Daoy (cell line): ENCODE measurements at places on chromosomes 1 and 21. TPM values are rescaled to one million over a fixed set of nuclear protein-coding genes. Genes with fewer than 3 reads are reported as not detected.

The SVBP gene
- total RNA-seq, result 23.8 and 28.2 TPM in 2 replicates

The TMEM240 gene
- total RNA-seq, result 0.11 TPM in 1 of 2 replicates, not detected in the other

The SPRR2G gene
- not detected in 2 replicates for total RNA-seq

The FCRLB gene
- 1.8 and 3.1 TPM in 2 replicates for total RNA-seq

The APOBEC4 gene
- total RNA-seq, result not detected in 2 replicates

The CRYAA gene
- not detected in 2 replicates for total RNA-seq

The CD53 gene
- total RNA-seq, result 0.21 and 0.46 TPM in 2 replicates

- DNase-seq, result peak; percentile 41
Measured at GRCh38 chr1:4690951-4691675, 36.7 kb downstream of the AJAP1 start.

DNA sequence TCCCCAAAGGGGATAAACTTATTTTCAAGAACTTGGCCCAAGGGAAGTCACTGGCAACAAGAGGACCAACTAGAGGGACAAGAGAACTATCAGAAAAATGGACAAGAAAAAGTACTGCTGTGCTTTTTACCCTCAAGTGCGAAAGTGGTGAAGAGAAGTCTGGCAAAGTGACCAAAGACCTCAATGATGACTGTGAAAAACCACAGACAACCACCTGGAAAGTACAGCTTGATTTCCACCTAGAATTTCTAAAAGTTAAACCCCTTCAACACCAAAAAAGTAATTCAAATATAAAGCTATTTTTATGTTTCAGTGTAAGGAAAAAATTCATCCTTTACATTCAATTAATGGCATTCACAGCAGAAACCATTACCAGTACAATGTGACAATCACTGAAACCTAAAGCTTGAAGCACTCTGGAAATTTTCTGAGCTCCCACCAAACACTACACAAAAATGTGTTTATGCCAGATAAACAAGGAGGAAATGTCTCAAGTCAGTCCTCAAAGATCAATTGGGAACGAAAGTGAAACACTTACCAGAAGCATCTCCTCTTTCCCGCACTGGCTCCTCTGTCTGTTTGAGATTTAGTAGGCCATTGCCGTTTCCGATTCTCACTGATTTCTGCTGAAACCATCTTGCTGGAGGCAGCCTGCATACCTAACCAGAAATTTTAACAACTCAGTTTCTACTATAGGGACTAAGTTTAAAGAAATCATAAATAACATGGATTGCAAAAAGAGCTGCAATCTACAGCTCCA, 8.3 kb downstream of the SDE2 start:
- no peak for DNase-seq

- peak; percentile 49 for DNase-seq
Measured at GRCh38 chr1:65509912-65510680, 89.6 kb downstream of the LEPR start.

DNA sequence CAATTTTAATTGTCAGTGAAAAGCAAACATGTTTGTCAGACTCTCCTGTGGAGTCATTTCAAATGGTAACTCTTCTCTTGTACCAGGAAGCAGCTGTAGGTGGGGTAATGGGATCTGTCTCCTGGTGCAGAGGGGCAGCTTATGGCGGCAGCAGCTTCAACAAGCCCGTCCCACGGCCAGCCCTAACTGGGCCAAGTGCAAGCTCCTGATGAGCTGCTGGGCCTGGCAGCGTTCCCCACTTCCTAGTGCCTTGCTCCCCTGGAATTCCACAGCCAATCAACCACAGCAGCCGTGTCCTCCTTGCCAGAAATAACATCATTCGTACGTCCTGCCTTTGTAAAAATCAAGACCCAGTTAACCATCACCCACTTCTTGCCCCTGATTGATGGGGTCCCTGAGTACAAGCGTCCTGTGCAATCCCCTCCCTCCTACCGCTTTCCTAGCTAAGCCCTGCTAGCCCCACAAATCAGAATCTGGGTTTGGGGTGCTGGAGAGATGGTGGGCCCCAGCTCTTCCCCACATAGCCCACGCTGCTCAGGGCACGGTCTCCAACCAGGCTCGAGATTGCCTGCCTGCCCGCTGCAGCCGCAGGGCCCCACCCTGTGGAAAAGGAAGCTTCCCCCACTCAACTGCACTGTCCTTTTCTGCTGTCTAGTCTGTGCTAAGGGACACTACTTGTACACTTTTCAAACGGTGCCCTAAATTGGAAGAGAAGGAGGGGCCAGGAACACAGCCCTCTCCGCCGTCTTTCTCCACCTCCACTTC, 61.2 kb downstream of the TOR1AIP2 start:
- peak; percentile 53 for DNase-seq

DNA sequence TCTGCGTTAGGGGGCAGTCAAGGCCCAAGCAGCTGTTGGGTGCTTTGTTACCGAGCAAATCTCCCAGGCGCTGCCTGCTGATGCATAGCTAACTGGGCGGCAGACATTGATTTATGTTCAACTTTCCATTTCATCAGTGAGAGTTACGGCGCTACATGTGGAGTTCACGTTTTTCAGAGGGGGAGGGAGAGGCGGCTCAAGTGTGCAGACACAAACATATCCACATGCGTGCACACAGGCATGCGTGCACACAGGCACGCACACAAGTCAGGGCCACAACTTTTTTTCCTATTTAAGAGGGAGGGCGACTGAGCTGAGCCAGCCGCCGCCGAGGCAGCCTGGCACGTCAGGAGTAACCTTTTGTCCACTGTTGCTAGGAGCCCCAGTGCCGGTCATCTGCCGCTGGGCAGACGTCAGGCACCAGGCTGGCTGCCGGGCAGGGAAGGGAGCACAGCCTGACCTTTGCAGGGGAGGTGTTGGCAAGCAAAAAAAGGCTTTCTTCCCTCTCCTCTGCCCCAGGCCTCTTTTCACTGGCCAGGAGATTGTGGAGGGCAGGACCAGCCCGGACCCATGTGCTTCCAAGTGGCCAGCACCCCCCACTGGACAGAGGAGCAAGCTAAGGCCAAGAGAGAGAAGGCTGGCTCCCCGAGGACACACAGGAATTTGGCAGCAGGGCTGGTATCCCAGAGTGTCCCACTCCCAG, 73.3 kb downstream of the MRPL37 start:
- peak; percentile 83 for DNase-seq

DNA sequence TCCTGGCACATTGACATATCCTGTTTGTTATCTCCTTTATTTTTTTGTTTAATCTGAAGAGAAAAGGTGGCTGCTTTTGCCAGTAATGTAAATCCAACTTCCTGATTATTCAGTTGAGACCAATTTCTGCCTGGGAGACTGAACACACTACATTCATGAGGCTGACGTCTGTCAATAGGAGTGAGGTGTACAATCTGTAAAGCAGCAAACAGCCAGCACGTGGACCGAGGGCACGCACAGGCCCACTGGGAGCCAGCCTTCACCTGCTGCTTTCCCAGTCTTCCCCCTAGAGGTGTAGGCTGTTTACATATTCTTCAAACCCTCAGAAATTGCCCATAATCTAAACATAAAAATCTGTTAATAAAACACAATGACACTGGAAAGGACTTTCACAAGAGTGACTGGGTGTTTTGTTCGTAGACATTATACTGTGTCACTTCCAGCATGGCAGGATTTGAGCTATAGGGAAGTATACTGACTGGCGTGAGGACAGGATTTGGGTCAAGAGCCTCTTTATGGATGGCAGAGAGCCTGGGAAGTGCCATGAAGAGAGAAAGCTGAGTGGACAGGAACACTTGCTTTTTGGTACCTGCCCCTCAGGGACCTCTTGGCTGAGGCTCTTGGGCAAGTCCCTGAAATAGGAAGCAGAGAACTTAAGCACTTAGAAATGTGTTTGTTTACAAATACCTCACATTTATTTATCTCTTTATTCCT, 552.9 kb upstream of the CAMK1G start:
- no peak for DNase-seq

DNA sequence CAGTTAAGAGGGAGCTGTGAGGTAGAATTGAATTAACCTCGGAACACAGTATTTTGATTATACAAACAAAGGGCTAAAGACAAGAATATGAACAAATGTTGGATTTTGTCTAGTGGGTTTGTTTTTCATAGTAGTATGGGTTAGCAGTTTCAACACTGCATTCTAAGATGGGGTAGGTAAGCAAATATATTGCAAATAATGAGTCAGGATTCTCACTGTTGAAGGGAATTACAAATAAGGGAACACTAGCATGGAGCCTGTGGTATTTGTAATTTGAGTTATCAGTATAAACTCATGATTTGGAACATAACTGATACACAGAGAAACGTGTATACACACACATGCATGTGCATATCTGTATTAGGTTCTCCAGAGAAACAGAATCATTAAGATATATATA, 44.5 kb downstream of the CD55 start:
- no peak for DNase-seq

DNA sequence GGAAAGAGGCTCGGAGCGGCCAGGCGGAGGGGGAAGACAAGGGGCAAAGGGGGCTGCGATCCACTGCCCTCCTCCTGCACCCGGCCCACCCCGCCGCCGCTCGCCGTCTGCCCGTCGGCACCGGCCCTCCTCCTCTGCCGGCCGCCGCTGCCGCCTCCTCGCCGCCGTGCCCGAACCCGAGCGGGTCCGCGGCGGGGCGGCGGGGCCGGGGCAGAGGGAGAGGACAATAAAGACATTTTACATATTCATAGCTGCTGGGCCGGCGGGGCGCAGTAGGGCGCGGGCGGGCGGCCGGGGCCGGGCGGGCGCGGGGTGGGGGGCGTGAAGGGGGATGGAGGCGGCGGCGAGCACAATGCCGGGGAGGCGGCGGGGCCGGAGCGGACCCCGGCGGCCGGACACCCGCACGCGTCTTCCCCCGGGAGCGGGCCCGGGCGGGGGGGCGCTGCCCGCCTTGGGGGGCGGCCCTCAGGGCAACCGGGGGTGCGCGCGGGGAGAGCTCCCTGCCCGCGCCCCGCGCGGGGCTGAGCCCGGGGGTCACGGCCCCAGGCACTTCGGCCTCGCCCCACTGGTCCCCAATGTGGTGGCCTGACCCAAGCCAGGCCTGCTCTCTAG, 546 bp downstream of the POU2F1 start:
- peak; percentile 44 for DNase-seq

DNA sequence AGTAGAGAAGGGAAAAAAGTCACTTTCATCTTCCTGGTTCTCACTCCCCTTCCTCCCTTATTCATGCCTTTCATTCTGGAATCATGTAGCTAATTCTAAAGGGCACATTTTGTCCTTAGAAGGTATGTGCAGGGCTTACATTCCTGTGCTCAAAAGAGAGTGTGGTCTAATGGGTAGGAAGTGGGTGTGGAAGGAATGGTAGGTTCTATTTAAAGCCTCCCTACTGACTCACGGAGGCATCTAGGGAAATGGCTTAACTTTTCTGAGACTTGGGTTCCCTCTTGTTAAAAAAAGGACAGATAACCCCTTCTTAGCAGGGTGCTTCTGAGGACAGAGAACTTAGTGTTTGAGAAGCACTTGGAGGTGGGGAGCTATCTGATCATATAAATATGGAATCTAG, 249.3 kb upstream of the DUSP10 start:
- DNase-seq, result no peak
